ENCODE measurements at places on chromosomes 7 and 10. TPM values are rescaled to one million over a fixed set of nuclear protein-coding genes. Genes with fewer than 3 reads are reported as not detected.
A peak's percentile ranks its signal among the peaks of the same experiment; 100 is the strongest.

TMEM213 gene
- not detected for total RNA-seq

DNA sequence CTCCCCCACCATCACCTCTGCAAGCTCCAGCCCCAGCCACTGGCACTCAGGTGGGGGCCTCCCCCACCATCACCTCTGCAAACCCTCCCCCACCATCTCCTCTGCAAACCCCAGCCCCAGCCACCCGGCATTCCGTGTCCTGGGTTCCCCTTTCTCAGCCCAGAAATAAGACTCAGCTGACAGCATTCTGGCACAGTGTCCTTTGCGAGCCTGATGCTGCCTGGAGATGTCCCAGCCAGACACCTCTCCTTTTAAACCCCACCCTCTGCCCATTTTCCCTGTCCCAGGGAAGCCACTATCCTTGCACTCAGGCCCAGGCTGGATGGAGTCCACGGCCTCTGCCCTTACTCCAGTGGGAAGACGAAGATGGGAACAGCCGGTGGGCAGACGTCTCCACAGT, 49.8 kb downstream of the ELFN1 start:
- DNase-seq, result no peak

DNA sequence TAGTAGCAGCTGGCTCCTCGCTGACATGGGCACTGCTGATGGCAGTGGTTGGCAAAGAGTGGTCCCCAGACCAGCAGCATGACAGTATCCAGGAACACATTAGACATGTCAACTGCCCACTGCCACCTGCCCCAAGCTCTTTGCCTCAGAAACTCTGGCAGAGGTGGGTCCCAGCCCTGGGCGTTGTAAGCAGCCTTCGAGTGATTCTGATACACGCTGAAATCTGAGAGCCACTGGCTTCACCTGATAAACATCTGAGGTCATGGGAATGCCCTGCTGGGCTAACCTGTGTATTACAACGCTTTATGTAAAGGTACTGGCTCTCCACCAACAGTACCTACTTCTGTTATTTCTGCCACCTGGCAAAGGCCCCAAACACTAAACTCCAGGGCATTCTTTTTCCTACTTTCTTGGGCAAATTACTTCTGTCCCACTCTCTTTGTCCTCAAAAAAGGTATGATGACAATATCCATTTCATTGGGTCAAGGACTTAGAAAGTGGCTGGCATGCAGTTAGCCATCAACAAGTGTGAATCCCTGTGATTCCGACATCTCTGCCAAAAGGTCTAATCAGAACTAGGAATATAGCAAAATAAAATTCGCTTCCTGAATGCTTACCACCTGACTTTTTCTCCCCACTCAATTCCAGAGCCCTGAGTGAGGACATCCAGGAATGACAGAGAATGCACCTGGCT, 9.2 kb downstream of the SGMS1 start:
- peak; percentile 66 for DNase-seq

IGF2BP3 gene
- 190 TPM for total RNA-seq

GRCh38 chr7:135386181-135386580, 123.7 kb downstream of the CNOT4 start:
- DNase-seq, result no peak

- no peak for DNase-seq
Observed at GRCh38 chr7:35437619-35438275, 183.8 kb upstream of the TBX20 start.

DNA sequence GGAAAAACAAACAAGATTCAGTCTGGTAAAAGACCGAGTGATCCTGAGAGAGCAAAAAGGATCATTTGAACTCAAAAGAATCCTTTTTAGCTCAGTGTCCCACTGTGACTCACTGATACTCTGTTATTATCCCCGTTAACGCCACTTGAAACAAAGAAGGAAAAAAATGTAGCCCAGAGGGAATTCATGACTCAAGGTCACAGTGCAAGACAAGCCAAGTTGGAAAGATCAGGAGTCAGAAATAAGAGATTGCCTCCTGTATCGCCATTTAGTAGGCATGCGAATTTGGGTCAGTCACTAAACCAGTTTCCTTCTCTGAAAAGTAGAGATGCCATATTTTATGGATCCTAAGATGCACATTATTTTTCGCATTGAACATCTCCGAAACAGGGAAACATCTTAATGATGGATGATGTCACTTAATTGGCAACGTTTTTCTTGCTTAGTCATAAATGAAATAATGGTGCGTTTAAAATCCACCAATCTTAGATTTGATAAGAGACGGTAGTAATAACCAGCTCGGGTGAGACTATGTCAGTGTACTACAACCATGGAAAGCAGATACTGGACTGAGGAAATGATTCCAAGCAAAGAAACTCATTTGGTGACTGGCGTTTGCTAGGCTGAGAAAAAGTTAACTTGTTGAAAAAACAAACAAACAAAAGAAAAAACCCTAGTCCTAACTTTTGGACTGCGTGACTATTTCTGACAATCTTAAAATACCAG, 502.0 kb upstream of the CELF2 start:
- no peak for DNase-seq

OGDHL gene
- 16.6 TPM for total RNA-seq

DNA sequence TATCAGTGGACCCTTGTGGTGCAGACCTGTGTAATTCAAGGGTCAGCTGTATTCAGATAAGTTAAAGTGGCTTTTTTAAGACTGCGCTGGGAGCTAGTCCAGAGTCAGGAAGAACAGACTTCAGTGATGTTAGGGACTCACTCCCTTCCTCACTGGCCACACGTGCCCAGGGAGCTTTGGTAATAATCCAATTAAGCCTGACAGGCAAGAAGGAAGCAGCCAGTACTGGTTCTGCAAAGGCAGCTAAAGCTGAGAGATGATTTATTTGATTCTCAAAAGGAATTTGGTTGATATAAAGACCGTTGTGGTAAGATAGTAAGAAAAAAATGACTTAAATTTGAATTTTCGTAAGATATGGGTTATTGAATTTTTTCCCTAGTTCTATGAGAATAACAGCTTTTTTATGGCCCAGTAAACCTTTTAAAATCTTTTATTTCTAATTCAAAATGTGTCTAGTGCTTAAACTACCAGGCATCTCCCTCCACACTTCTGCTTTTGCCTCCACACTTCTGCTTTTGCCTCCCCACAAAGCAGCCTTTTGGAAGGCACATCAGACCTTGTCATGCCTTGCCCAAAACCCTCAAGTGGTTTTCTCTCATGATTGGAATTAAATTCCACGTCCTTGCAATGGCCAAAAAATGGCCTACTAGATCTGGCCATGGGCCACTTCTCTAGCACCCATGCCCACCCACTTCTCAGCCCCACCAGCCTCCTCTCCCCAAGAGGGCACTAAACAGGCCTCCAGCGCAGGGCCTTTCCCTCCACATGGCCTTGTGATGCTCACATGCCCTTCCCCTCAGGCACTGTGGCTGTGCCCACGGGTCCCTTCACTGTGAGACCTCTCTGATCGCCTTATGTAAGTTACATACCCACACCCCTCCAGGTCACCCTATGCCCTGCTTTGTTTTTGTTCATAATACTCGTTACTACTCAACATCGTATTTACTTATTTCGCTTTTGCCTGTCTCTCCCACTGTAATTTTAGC, 92.5 kb downstream of the POU6F2 start:
- DNase-seq, result no peak

PON1 gene
- not detected for total RNA-seq

DNA sequence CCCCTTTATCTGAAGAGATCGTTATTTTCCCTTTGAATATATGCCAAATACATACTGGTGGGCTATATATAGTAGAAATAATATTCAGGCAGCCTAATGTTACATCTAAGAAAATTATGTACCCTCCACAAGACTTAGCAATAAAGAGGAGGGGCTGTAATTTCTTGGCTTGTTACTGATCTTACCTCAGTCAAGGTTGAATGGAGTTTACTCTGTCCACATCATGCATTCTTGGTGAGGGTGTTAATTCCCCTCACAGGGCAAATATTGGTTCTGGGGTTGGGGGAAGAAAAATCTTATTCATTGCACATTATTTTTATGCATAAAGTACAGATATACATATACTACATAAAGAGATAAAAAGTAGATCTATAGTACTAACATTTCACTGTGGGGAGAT, 145.8 kb upstream of the ANK3 start:
- no peak for DNase-seq

GRCh38 chr7:49001610-49002033, 77.3 kb downstream of the CDC14C start:
- DNase-seq, result peak; percentile 53

DNA sequence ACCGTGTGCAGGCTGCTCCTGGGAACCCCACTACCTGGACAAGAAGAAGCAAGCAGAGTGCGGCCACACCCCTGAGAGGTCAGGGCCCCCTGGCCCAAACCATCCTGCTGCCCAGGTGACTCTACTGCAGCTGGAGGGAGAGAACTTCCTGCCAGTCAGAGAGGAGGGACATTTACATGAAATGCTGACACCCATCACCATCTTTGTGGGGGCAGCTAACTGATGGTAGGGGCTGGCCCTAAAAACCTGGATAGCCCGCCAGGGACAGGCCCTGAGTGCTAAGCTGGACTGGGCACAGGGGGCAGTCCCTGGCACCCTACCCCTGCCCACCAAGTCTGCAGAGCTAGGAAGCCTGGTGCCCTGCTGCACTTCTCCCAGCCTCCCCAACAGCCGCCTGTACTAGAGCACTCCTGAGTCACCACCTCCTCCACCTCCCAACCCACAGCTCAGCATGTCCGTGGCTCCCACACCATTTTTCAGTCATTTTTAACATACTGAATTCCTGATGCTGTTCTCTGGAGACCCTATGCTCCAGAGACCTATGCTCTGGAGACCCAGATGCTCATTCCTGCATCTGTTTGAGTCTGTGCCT, 27.5 kb downstream of the DPCD start:
- DNase-seq, result no peak

CADPS2 gene
- 19.7 TPM for total RNA-seq

- DNase-seq, result no peak
Observed at GRCh38 chr7:120941856-120942255, 8.7 kb upstream of the ING3 start.

- no peak for DNase-seq
Observed at GRCh38 chr10:62186999-62187675, 81.5 kb downstream of the RTKN2 start.

- DNase-seq, result peak; percentile 91
Observed at GRCh38 chr7:100951172-100951571, 1.8 kb downstream of the MUC3A start.

DNA sequence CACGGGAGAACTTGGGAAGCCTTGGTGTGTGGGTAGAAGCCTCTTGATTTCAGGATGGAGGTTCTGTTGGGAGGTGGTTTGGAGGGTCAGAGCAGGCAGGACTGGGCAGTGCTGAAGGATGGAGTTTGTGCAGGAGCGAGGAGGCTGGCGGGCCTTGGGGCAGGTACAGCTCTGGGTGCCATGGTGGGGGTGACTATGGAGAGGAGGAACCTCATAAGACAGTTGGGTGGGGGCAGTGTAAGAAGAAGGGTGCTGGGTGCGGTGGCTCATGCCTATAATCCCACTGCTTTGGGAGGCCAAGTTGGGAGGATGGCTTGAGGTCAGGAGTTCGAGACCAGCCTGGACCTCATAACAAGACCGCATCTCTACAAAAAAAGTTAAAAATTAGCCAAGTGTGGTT, 54.7 kb upstream of the GTF2IRD1 start:
- DNase-seq, result no peak

DNA sequence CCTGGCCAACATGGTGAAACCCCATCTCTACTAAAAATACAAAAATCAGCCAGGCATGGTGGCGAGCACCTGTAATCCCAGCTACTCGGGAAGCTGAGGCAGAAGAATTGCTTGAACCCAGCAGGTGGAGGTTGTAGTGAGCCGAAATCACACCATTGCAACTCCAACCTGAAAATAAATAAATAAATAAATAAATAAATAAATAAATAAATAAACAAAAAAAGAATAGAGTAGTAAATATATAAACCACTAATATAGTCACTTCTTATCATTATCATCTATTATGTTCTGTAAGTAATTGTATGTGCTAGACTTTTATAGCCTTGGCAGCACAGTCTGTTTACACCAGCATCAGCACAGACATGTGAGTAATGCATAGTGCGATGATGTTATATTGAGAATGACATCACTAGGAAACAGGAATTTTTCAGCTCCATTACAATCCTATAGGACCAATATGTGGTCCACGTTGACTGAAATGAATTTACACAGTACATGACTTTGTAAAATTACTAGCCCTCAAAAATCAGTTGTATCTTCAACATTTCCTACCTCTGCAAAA, 385.4 kb upstream of the ANKRD30A start:
- no peak for DNase-seq

- DNase-seq, result no peak
Observed at GRCh38 chr10:79131836-79132631, 63.3 kb downstream of the ZMIZ1 start.

GRCh38 chr7:101833799-101834198, 16.4 kb downstream of the CUX1 start:
- DNase-seq, result no peak

- no peak for DNase-seq
Observed at GRCh38 chr7:67847092-67847787, 850.6 kb downstream of the TYW1 start.

GRCh38 chr7:14196555-14196954, 207.1 kb upstream of the ETV1 start:
- DNase-seq, result no peak

CFTR gene
- 1.7 TPM for total RNA-seq

Data from H1 (cell line).